ENCODE measurements at places on chromosomes 4 and X.
A peak's percentile ranks its signal among the peaks of the same experiment; 100 is the strongest.

- peak; percentile 7 for DNase-seq
Observed at GRCh38 chrX:152817078-152817764, 13.3 kb downstream of the CETN2 start.

DNA sequence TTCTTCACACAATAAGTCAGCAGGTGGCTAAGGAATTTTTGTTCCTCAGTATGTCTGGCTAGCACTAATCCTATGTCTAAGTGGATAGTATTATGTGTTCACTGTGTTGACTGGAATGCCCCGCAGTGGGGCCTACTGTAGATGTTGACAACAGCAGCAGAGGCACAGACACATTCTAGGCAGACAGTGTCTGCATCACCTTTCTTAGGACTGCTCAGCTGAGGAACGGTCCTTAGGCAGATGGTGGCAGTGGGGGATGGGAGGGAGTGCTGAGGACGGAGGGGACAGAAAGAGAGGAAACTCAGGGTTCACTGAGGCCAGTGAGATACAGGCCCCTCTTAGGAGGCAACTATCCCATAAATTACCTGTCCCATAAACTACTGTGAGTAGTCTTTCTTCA lies 44.6 kb upstream of the LEF1 start:
- no peak for DNase-seq

DNA sequence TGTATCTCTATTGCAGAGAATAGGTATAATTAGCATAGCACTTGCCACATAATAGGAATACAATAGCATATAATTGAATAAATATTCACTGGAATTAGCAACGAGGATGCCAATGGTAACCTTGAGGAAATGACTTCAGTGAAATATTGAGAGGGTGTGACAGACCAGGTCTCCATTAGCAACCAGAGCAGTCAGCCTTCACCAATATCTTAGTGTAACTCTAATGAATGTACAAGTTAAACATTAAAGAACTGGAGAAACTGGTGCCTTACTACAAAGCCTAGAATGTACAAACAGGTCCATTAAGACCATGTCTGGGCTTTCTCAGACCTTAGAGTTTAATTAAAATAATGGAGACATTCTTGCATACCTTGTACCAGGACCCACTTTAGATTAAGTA lies 143.0 kb downstream of the MAGEB17 start:
- no peak for DNase-seq

DNA sequence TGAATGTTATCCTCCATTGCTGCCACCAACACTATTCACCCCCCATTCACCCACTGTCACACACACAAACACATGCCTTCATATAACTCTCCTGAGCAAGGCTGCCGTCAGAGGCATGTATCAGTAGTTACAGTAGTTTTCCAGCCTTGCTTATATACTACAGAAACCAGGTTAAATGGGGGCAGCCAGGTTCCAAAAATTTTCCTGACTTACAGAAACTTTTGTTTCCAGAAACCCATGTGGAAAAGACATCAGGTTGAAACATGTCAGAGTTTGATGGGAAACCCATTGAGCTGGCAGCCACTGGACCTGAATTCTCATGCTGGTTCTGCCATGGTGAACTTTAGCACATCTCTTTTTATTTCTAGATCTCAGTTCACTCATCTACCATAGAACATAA lies 64.0 kb downstream of the COX18 start:
- DNase-seq, result no peak

- DNase-seq, result no peak
Observed at GRCh38 chrX:40573763-40574162, 7.0 kb upstream of the ATP6AP2 start.

Data from NCI-H510A treated with DMSO at 0.1 percent for 48 hours (cell line).